Activated CD4-positive, alpha-beta T cell treated with anti-CD3 and anti-CD28 coated beads for 48 hours (primary cell): ENCODE measurements at places on chromosomes 7 and 10.

DNA sequence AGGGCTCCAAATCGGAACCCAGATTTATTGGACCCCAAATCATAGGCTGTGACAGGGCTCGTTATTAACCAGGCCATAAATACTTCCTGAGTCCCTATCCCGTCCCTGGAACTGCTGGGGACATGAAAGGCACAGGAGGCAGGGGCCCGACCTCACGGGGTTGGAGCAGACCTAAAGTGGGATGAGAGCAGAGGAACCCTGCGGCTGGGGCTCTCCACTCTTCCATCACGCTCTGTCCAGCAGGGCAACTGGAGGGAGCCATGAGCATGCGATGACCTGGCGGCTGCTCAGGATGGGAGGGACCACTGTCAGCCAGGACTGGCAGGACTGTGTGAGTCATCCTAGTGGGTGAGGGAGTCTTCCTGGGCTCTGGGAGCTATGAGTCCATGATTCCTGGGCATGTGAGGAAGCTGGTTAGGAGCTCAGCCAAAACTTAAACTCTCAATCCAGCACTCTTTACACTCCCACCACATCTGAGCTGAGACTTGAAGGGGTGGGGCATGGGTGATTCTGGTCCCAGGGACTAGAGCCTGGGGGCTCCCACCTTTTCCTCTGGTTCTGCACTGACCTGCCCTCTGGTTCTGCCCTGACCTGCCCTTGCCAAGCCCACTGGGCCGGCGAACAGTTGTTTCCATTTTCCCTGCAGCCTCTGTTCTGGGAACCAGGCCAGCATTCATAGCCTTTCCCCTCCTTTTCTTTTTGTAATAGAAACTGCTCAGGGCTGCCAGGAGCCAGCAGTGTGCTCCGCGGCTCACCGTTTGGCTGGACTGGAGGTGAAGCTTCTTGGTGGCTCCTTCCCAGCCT, 47.1 kb downstream of the SYPL1 start:
- no peak for DNase-seq

DNA sequence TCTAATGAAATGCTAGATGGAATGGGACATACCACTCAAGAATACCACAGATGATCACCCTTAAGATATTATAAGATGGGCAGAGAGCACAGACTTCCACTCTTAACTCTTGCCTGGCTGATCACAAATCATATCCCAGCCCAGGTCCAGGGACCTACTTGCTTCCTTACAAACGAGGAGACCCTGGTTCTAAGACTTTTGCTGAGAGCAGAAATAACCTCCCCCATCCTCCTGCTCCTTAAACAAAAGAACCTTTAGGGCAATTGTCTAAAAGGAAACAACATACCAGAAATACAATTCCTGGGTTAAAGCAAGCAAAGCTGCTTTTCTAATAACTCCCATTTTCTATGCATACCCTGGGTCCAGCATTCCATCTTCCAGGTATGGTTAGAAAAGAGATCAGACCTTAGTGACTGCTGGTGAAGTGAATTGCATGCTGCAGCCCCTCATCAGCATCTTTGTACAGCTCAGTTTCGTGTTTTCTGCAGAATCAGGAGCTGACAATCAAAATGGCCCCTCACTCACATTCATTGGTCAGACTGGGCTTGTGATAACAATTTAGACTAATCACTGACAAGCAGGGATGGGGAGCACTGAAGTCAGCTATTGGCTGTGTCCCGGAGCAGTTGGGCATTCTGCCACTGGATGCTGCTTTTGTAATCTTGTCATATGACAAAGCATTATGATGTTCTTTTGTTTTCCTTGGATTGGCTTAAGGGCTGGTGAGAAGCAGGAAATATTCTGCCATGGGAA, 14.6 kb downstream of the IFIT3 start:
- DNase-seq, result no peak

GRCh38 chr7:91239171-91239604, 25.0 kb upstream of the FZD1 start:
- no peak for DNase-seq

GRCh38 chr7:18572154-18572553, 76.6 kb downstream of the HDAC9 start:
- no peak for DNase-seq

DNA sequence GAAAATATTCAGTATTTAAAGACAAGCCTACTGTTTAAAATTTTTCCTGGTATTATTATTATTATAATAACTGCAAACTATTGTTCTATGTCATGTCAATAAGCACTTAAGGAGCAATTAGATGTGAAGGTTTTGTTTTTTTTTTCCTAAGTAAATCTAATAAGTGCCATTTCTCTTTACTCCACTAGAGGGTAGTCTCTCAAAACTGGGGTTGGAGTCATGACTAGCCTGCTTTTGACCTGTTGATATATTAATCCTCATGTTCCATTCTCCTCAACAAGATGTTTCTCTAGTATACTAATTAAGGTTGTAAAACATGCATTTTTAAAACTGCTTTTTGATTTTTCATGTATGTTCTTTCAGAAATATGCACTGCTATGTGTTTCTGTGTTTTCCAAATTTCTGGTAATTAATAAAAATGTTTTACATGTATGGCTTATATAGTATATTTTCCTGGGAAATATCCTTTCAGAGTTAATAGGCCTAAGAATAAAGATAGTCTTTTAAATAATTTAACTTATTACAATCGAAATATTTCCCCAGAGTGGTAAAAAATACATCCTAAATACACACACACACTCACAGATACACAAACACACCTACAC, 1.0 kb upstream of the LRRN3 start:
- no peak for DNase-seq

DNA sequence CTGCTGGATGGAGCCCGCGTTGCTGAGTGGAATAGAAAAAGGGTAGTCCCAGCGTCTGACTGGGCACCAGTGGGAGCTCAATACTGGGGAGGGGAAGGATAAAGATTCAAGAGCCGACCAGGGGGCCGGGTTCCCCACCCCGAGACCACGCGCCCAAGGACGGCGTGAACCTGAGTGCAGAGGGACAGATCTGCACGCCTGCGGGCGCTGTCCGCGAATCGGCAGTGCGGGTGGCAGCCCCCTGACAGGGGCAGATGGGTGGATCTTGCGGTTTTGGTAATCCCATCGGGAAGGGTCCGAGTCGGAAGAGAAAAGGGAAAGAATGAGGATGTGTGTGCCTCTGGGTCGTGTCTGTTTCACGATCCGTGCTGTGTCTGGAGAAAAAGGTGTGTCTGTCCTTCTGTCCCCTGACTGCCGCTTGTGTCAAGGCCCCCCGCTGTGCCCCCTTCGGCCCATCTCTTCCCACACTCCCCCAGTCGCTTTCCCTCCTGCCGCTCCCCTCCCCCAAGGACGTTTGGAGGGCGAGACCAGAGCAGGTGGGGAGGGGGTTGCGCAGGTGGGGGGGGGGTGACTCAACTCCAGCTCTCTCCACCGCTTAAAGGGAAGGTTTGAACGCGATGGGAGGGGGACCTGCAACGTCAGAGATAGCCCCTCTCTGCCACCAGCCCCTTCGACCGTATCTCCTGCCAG, 734 bp upstream of the VGF start:
- DNase-seq, result no peak

DNA sequence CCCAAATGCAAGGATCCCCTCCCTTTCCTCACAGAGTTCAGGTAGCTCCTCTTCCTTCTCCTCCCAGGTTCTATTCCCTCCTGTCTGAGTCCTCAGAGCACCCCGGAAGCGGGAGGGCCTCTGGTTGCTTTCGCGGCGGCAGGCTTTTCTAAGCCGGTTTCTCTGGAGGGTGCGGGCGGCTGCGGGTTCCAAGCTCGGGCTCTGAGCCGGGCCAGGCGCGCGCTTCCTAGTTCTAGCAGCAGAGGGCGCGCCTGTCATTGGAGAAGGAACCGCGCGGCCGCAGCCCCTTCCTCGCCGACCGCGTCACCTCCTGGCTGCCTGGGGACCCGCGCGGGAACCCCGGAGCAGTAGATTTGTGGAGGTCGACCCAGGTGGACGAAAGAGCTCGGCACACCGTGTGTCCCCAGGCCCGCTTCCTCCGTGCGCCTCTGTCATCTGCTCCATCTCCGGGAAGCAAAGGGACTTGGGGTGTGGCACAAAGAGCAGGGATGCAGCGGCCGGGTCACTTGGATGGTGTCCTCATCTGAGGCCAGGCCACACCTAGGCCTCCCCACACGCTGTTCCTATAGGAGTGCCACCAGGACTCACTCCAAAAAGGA, 389.0 kb upstream of the PODXL start:
- peak; percentile 55 for DNase-seq

- DNase-seq, result no peak
Observed at GRCh38 chr7:33039257-33039902, 23.2 kb downstream of the NT5C3A start.

- DNase-seq, result peak; percentile 39
Observed at GRCh38 chr7:128783143-128783861, 7.7 kb upstream of the OPN1SW start.

DNA sequence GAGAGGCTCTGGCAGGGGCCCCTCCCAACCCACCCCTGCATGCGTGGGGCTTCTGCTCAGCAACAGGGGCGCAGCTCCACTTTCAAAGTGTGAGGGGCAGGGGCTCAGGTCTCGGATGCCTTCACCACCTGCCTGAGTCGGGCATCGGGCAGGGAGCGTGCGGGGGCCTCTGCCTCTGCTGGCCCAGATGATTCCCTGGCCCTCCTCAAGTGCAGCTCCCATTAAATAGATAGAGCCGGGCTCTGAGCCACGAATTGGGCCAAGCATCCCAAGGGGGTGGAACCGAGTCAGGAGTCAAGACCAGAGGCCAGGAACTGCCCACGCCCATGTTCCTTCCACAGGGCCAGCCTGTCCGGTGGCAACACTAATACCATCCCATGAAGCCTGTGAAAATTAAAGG, 108.9 kb upstream of the FAM20C start:
- no peak for DNase-seq

- no peak for DNase-seq
Observed at GRCh38 chr10:43962346-43963191, 313.9 kb upstream of the ZNF32 start.

DNA sequence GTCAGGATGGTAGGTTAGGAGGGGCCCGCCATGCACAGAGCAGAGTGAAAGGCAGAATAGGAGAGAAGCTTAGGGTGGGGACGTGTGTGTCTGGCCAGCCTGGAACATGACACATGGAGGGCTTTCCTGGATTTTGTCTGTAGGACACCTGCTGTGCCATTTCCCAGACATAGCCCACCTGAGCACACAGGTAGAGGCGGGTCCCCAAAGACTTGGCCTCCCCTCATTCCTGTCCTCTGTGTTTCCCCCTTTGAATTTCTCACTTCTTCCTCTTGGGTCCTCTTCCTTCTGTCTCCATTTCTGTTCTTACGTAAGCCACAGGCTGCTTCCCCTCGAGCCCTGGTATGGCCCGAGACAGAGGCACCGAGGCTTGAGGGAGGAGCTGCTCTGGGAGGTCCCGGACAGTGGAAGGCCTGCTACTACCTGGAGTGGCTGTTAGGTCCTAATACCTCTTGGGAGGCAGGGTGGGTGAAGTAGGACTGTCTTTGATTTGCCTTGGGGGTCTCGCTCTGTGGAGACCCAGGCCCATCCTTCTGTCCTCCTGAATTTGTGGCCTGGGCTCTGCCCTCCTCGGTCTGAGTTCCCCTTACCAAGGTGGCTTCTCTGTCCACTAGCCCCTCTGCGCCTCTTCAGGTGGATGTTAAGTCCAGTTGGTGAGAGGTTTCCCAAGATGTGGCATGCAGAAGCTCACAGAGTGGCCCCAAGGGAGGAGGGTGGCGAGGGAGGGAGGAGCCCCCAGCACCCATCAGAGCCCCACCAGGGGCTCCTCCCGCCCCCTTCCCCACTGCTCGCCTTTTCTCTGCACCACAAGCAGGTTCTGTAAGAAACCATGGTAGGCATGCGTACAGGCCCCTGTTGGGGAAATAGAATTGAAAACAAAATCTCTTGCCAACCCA, 5.5 kb downstream of the ZNF775 start:
- no peak for DNase-seq

DNA sequence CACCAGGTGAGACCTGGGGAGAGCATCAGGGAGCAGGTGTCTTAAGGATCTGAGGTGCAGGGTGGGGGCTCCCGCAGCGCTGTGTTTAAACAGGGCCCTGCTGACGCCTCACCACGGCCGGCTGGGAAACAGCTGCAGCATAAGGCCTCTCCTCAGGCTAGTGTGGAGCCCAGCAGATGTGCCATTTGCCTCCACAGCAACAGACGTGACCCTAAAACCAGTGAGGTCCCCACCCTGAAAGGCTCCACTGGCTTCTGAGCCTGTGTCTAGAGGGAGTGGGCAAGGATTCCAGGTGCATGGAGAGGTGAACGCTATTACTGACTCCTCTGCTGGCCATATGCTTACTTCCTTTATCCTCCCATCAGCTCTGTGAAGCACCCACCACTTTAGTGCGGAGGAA, 47.8 kb downstream of the SYPL1 start:
- DNase-seq, result no peak

GRCh38 chr7:45402480-45403218, 171.5 kb upstream of the ADCY1 start:
- no peak for DNase-seq

GRCh38 chr10:7475046-7475911, 64.4 kb upstream of the SFMBT2 start:
- DNase-seq, result no peak

DNA sequence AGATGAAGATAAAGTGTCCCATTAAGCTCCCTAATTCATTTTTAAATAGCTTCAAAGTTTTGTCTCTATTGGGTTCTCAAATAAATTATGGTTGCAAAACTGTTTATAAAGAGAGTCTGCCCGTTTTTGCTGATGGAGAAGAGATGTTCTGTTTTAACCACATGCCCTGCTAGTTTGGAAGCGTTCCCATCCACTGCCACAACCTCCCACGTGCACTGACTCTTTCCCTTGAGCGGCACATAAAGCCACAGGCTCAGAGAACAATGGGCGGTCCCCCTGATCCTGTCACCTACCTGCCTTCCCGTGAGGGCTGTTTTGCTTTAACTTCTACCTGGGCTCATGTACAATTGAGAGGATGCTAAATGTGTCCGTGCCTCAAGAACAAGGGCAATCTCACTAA, 65.5 kb downstream of the CPVL start:
- no peak for DNase-seq

GRCh38 chr10:44240584-44241205, 144.2 kb downstream of the CXCL12 start:
- DNase-seq, result no peak

- DNase-seq, result peak; percentile 61
Observed at GRCh38 chr7:156777364-156778069, 115.5 kb downstream of the LMBR1 start.

DNA sequence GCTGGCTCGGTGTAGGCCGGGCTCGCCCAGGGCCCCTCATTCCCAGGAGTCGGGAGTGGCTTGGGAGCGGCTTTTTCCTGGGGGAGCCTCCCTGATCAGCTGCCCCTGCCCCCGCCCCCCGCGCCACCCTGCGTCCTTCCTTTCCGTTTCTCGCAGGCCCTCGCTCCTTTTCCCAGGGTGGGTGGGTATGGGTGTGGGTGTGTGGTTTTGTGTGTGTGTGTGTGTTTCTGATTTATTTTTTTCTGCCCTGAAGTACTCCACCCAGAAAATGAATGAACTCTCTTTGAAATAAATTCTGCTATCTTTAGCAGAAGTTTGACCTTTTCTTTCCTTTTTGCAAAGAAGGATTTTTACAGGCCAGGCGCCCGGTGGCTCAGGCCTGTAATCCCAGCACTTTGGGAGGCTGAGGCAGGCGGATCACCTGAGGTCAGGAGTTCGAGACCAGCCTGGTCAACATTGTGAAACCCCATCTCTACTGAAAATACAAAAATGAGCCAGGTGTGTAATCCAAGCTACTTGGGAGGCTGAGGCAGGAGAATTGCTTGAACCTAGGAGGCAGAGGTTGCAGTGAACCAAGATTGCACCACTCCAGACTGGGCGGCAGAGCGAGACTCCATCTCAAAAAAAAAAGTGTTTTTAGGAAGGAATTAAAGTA, 30.0 kb upstream of the AP5Z1 start:
- DNase-seq, result no peak

- no peak for DNase-seq
Observed at GRCh38 chr10:110803239-110803749, 68.4 kb upstream of the PDCD4 start.
